ENCODE measurements at places on chromosomes 2 and 18. TPM values are rescaled to one million over a fixed set of nuclear protein-coding genes. Genes with fewer than 3 reads are reported as not detected.

DNA sequence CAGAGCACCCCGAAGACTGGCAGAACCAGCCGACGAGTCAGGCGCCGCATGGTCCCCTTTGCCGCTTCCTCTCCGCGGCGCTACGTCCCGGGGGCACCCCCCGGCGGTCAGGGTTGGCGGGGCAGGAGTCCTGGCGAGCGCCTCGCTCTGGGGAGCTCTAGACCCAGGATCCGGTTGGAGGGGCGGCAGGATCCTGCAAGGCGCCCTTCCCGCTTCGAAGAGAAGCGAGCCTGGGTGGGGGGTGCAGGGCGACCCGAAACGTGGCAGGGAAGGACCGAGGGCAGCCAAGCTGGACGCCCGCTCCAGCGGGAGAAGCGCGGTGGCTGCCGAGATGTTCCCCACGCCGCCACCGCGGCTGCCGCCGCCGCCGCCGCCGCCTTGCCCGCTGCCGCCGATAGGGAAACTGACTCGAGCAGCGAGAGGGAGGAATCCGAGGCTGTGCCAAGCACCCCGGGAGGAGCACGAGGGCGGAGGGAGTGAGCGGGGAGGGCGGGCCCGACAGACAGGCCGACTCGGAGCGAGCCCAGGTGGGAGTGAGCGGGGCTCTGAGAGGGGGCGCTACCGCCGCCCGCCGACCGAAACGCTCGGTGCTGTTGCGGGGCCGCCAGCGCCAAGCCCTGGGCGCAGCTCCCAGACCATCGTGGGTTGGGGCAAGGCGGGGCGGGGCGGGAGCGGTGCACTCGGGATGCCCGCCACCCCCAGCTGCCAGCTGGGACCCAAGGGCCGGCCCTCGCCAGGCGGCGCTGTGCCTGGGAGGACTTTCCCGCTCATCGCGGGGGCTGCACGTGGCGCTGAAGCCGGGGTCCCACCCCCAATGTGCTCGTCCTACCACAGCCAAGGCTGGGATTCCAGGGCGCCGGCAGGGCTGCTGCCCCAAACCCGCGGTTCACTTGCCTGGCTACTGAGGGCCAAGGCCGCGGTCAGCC is at the start of gene GALNT14:
TSS of gene GALNT14 (minus strand) at position 404 of the 926 bp plus-strand sequence. CDS start at position 50, 354 bp downstream.
- peaks cover 7% of the 10 kb centered on the region for H3K27me3 ChIP-seq
- peak; percentile 44 for DNase-seq
- no peak within 1 kb of the TSS for H3K27ac ChIP-seq
- H3K4me3 ChIP-seq = peak within 1 kb of the TSS; percentile 25
- no peaks in the 10 kb centered on the region for H3K36me3 ChIP-seq

The ACMSD gene
- 81.7 TPM for polyA plus RNA-seq

The PLGLB2 gene
- polyA plus RNA-seq = 347 TPM

DNA sequence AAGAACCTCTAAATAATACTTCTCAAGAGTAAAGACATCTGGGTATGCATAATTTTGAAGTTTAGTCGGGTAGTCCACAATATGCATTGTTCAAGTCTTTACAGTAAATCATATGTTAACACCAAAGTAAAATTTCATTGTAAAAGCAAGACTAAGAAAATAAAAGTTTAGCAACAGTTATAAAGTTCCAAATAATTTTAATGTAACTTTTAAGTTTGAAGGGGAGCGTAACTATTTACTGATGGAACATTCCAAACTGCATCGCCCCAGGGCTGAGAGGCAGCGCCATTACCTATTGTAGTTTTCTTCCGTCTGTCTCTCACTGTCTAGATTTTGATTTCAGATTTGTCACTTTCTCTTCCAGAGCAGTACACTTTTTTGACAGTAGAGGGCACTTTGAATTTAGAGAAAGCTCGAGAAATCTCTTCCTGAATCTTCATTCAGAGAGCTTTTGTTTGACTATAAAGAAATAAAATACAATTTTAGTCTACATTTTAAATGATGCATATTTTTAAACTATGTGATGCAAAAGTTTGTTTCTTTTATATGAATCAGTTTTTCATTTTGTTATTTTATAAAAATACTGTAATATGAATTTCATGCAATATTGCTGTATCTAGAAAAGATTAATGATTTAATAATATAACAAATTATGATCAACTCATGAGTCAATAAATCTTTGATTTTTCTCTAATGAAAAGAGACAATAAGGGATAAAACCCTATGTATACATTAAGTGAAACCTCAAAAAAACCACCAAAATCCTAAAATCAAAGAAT is 389.8 kb downstream of the FIGN start:
- H3K27ac ChIP-seq = no peak overlapping the region
- DNase-seq = no peak
- H3K27me3 ChIP-seq = no peaks in the 10 kb centered on the region
- H3K36me3 ChIP-seq = no peaks in the 10 kb centered on the region

DNA sequence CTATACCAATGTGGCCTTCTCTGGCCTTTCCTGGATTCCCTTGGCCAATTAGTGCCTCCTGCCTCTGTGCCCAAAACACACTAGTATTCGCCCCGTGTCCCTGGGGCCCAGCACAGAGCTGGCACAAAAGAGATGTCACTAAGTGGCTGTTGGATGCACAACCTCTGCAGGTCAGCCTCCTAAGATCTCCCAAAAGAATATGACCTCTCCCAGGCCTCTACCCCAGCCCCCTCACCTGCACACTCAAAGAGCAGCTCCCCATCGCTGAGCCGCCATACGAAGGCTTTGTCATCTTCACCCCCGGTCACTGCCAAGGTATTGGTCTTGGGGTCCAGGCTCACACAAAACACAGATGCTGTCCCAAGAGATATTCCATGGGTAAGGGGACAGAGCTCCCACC is 2.7 kb downstream of the AAMP start:
- H3K27me3 ChIP-seq = no peaks in the 10 kb centered on the region
- no peak for DNase-seq
- H3K36me3 ChIP-seq = peaks cover 10% of the 10 kb centered on the region

GRCh38 chr18:3265564-3266033 is 3.7 kb downstream of the MYL12B start:
- H3K27ac ChIP-seq = peak overlapping the region; percentile 74
- no peaks in the 10 kb centered on the region for H3K27me3 ChIP-seq
- H3K36me3 ChIP-seq = no peaks in the 10 kb centered on the region
- H3K4me3 ChIP-seq = no peak overlapping the region
- H3K4me1 ChIP-seq = peaks cover 15% of the 10 kb centered on the region

The GALNT14 gene
- 0.86 TPM for polyA plus RNA-seq

The SAG gene
- polyA plus RNA-seq = not detected

DNA sequence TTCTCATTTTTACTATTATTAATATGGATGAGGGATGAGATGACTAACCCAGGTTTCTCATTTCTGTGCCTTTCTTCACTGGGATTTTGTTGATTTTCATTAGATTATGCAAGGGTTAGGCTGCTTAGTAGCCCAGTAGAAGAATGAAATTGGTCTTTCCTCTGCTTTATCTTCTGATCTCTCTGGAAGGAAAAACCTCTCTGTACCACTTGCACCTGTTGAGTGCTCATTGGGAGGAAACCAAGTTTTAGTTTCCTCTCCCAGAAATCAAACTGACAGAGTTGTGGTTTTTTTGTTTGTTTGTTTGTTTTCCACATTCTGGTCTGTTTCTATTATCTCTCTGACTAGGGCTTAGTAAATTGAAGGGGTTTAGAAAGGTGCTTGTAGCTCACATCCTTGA is 60.8 kb downstream of the KIAA1328 start:
- no peaks in the 10 kb centered on the region for H3K4me1 ChIP-seq
- no peak overlapping the region for H3K4me3 ChIP-seq
- no peak overlapping the region for H3K27ac ChIP-seq
- DNase-seq = no peak
- H3K27me3 ChIP-seq = no peaks in the 10 kb centered on the region
- no peaks in the 10 kb centered on the region for H3K36me3 ChIP-seq

The PFN4 gene
- 0.40 TPM for polyA plus RNA-seq

- no peaks in the 10 kb centered on the region for H3K36me3 ChIP-seq
- H3K4me3 ChIP-seq = no peak overlapping the region
- no peaks in the 10 kb centered on the region for H3K4me1 ChIP-seq
- DNase-seq = no peak
- H3K27ac ChIP-seq = no peak overlapping the region
These were observed 126.7 kb upstream of the TMEM200C start for GRCh38 chr18:6022074-6022444.

The GPR45 gene
- polyA plus RNA-seq = not detected

The ALPG gene
- not detected for polyA plus RNA-seq

The DYNAP gene
- polyA plus RNA-seq = not detected

DNA sequence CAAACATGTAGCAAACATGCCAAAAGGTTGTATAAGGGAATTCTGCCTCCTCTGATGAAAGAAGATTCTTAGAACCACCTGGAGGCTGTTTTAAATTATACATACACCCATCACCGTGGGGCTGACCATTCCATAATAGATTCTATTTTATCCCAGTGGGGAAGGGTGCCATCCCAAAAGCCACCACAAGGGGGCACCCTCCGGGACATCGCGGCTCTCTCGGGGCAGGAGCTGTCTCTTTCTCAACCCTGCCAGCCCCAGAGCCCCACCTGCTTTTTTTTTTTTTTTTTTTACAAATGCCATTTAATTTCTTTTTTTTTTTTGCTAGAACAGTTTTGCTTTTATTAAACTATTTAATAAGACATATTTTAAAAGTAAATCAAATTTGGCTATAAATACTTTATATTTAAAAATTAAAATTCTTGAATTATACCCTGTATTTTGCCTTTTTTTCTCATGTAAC is 8.6 kb upstream of the MTCL1 start:
- H3K27ac ChIP-seq = no peak overlapping the region
- H3K4me3 ChIP-seq = no peak overlapping the region
- no peaks in the 10 kb centered on the region for H3K36me3 ChIP-seq

The TEX44 gene
- polyA plus RNA-seq = not detected

The ARPC2 gene
- polyA plus RNA-seq = 83.6 TPM

- no peaks in the 10 kb centered on the region for H3K36me3 ChIP-seq
- H3K27me3 ChIP-seq = no peaks in the 10 kb centered on the region
- peak overlapping the region; percentile 67 for H3K27ac ChIP-seq
- H3K4me1 ChIP-seq = peaks cover 24% of the 10 kb centered on the region
These were observed 132.9 kb downstream of the SOCS6 start for GRCh38 chr18:70421471-70422390.

The ALKAL2 gene
- 3.1 TPM for polyA plus RNA-seq

DNA sequence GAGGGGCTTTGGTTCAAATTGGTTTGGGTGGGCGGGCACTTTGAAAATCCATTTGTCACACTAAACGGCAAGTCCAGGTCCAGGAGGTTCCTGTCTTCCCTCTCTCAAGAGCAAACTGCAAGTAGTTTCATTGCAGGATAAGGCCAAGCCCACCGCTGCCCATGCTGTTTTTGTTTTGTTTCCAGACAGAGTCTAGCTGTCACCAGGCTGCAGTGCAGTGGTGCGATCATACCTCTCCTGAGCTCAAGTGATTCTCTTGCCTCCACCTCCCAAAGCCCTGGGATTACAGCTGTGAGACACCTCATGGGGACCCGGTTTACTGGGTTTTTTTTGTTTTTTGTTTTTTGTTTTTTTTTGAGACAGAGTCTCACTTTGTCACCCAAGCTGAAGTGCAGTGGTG is 1.8 kb upstream of the CYBRD1 start:
- no peaks in the 10 kb centered on the region for H3K36me3 ChIP-seq
- H3K4me1 ChIP-seq = peaks cover 16% of the 10 kb centered on the region
- H3K27ac ChIP-seq = no peak overlapping the region
- H3K27me3 ChIP-seq = no peaks in the 10 kb centered on the region

DNA sequence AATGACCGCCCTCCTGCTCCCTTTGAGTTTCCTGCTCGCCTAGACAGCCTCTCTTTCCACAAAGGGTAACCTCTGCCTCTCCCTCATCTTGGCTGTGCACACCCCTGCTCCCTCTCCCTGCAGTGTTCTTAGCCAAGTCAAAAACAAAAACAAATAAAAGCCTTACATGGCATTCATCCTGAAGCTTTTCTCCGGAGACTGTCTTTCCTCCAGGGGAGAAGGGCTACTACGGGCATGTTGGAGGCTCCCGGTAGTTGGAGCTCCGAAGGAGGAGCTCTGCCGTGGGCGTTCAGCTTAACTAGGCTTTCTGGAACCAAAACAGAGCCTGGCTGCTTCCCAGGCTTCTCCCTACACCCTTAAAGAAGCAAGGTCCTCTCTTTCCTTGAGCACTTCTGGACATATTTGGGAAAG is 104.2 kb downstream of the TPGS2 start:
- no peaks in the 10 kb centered on the region for H3K27me3 ChIP-seq
- DNase-seq = no peak
- no peak overlapping the region for H3K27ac ChIP-seq
- no peak overlapping the region for H3K4me3 ChIP-seq
- no peaks in the 10 kb centered on the region for H3K4me1 ChIP-seq
- H3K36me3 ChIP-seq = no peaks in the 10 kb centered on the region

- no peaks in the 10 kb centered on the region for H3K36me3 ChIP-seq
- H3K4me3 ChIP-seq = no peak overlapping the region
- H3K27me3 ChIP-seq = peaks cover 3% of the 10 kb centered on the region
- no peak overlapping the region for H3K27ac ChIP-seq
- H3K4me1 ChIP-seq = peaks cover under 1% of the 10 kb centered on the region
These were observed 6.0 kb downstream of the REEP1 start for GRCh38 chr2:86331384-86331783.

The TSN gene
- 17.0 TPM for polyA plus RNA-seq

DNA sequence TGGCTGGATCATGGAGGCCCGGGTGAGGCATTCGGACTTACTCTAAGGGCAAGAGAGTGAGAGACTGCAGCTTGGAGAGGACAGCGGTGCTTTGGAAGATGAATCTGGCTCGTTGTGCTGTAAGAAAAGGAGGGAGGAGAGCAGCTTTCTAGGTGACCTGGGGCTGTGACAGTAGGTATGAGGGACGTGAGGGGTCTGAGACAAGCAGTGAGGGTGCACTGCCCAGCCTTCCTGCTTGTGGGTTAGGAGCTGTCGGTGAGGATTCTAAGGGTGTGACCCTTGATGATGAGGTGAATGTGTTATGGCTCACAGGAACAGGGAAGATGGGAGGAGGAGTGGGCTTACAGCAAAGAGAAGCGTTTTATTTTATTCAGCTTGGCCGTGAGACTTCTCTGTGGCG is 27.1 kb upstream of the RHOB start:
- H3K27ac ChIP-seq = no peak overlapping the region
- DNase-seq = no peak
- peaks cover 44% of the 10 kb centered on the region for H3K4me1 ChIP-seq
- H3K27me3 ChIP-seq = no peaks in the 10 kb centered on the region

The GCA gene
- polyA plus RNA-seq = 12.9 TPM

The CDKL4 gene
- not detected for polyA plus RNA-seq

The PMAIP1 gene
- polyA plus RNA-seq = 0.24 TPM

- DNase-seq = no peak
- no peak overlapping the region for H3K27ac ChIP-seq
- H3K27me3 ChIP-seq = no peaks in the 10 kb centered on the region
- no peaks in the 10 kb centered on the region for H3K36me3 ChIP-seq
- no peak overlapping the region for H3K4me3 ChIP-seq
These were observed 213.5 kb downstream of the PIK3C3 start for GRCh38 chr18:42168487-42168886.

- H3K4me1 ChIP-seq = no peaks in the 10 kb centered on the region
- no peak for DNase-seq
- no peak overlapping the region for H3K4me3 ChIP-seq
These were observed 80.9 kb downstream of the SP100 start for GRCh38 chr2:230496891-230497290.

GRCh38 chr2:46984040-46984439 is 68.4 kb upstream of the MCFD2 start:
- H3K36me3 ChIP-seq = no peaks in the 10 kb centered on the region
- H3K4me3 ChIP-seq = no peak overlapping the region
- no peaks in the 10 kb centered on the region for H3K27me3 ChIP-seq
- H3K27ac ChIP-seq = no peak overlapping the region
- no peak for DNase-seq

Measured in liver (tissue), 10 donors.